Stimulated activated CD8-positive, alpha-beta memory T cell treated with anti-CD3 and anti-CD28 coated beads, Interleukin-15, amount 100 ng/mL, for 4 hours (primary cell): ENCODE measurements at places on chromosomes 6 and 20.

GRCh38 chr6:24078200-24078599 lies 47.8 kb upstream of the NRSN1 start:
- DNase-seq: no peak

DNA sequence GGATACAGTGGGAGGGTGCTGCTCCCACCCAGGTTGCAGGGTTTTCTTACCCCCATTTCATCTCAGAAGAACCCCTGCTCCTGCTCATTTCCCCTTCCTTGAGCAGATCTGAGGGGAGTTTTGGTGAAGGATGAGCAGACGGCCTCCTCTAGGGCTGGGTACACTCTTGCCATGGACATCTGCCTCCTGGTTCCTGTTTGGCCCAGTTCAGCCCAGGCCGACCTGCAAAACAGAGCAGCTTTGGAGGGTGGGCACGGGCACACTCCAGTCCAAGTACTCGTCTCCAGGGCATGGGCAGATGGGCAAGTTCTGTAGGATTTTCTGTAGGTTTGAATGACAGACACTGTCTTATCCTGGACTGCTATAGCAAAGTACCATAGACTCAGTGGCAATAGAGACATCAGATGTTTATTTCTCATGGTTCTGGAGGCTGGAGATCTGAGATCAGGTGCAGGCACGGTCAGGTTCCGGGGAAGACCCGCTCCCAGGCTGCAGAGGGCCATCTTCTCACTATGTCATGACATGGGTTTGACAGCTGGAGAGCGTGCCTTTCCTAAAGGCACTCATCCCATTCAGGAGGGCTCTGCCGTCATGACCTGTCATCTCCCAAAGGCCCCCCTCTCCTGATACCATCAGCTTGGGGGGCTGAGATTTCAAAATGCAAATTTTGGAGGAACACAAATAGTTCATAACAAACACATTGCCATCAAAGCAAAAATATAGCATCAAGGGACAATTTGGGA lies 6.2 kb downstream of the NPBWR2 start:
- DNase-seq: no peak

DNA sequence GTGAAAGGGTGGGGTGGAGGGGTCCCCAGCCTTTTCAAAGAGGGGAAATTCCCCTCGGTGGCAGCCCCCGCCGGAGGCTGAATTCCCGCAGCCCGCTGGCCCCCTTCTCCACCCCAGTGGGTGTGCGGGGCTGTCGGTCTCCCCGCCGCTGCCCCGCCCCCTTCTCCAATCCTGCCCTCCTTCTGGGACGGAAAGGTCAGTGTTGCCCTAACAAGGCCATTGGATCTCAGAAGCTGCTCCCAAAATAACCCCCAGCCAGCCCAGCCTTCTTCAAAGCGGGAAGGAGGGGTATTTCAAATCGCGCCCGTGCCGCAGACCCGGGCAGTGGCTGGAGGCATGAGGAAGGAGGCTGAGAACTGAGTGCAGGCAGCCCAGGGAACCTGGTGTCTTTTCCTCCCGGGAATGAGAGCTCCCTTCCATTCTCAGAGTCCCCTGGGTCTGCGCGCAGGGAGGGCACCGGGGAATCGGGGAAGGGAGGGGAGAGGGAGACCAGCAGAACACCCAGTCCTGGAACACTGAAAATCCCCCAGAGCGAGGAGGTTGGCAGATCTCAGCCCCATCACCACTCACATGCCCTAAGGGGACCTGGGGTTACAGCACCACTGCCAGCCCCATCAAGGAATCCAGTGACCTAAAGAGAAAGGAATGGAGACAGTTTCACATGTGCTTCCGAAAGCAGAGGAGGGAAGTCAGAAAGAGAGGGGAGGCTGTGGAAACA lies at the start of gene JPH2:
Gene JPH2, minus strand, starts transcription at position 135 of the 718 bp plus-strand sequence. CDS start 483 bp downstream, outside the sequence.
- DNase-seq: no peak

DNA sequence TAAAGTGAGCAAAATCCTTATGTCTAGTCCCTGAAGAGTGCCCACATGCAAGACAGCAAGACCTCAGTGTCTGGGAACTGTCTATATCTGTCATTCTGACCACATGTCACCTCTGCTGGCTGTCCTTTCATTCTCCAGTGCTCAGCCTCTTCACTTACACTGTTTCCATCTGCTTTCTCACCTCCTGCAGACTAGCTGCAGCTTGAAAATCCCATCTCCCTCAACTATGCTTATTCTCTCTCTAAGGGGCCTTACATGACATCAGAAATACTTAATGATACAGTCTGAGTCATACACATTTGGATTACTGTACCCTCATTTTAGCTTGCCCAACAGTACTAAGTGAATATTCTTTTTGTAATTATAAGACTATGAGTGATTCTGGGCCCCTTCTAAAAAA lies 587.8 kb downstream of the EPM2A start:
- no peak for DNase-seq

- DNase-seq: no peak
Observed at GRCh38 chr6:154202339-154202738, 154.3 kb downstream of the IPCEF1 start.

DNA sequence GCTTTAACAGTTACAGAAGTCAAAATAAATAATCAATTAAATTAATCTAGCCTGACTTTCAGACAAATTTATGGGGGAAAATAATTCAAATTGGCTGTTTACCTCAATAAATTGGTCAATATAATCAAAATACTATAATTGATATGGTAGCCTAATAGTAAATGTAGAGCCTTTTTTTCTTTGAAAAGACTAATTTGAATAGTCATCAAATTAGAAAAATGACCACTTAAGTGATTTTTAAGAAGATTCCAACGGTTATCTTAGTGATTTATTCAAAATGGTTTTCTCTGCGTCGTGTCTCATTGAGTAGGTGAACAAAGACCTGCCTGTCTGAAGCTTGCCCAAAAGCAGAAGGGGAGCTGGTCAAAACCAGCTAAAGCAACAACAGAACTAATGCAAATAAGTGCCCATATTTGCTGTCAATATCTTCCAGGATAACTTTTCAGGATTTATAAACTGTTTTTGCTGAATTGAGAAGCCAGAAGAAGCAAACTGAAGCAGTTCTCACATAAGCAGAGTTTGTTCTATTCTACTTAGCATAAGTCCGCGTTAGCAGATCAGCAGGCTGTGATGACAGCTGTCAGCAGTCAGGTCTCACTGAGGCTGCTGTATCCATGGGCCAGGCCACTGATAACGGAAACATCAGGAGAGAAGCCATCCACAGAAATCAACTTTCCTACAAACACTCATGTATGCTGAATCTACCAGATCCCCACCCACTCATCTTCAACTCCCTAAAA lies 7.0 kb downstream of the RCAN2 start:
- no peak for DNase-seq

DNA sequence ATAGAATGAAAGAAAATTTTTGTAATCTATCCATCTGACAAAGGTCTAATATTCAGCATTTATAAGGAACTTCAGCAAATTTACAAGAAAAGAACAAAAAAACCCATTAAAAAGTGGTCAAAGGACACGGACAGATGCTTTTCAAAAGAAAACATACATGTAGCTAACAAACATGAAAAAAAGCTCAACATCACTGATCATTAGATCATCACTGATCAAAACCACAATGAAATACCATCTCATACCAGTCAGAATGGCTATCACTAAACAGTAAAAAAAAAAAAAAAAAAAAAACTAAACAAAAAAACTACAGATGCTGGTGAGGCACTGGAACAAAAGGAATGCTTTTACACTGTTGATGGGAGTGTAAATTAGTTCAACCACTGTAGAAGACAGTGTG lies 837.1 kb downstream of the EPHA7 start:
- no peak for DNase-seq

DNA sequence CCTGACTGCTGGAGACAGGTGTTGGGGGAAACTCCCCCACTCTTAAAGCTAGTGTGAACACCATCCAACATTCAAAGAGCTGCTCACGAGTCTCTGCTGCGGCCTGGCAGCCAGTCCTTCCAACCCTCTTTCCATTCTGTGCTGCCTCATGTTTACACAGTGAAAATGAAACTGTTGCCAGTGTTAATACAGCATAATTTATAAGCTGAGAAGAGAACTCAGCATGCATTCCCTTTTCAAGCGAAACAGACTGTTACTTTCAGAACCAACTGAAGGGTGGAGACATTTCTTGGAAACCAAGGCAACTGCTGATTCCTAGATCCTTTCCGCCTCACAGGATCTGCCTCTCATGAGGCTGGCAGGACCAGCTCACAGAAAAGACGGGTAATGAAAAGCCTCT lies 533.8 kb upstream of the ID4 start:
- no peak for DNase-seq

DNA sequence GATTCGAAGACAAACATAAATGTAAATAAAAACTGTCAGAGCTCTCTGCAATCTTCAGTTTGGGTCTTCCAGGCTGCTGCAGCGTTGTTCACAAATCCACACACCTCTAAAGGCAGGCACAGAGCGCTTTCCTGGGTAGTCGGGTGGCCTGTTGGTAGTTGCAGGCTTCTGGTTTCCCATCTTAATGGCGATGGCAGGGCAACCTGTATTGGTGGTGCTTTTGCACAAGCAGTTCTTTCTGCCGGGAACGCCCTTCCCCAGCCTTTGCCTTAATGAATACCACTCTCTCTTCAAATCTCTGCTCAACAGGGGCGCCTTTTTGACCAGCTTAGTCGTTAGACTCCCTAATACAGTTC lies 723 bp upstream of the IFT52 start:
- DNase-seq: no peak

- no peak for DNase-seq
Observed at GRCh38 chr6:43634702-43635303, 837 bp upstream of the MAD2L1BP start.

- no peak for DNase-seq
Observed at GRCh38 chr20:60192326-60192725, 234.1 kb downstream of the CDH26 start.

- DNase-seq: no peak
Observed at GRCh38 chr6:150361876-150362275, 6.9 kb upstream of the IYD start.

- DNase-seq: no peak
Observed at GRCh38 chr6:105886814-105887544, 199.2 kb upstream of the PRDM1 start.

- no peak for DNase-seq
Observed at GRCh38 chr6:123215211-123215610, 219.2 kb downstream of the CLVS2 start.

- no peak for DNase-seq
Observed at GRCh38 chr6:53458105-53458866, 86.6 kb downstream of the GCLC start.

- no peak for DNase-seq
Observed at GRCh38 chr6:56693246-56693607, 50.5 kb upstream of the DST start.

- no peak for DNase-seq
Observed at GRCh38 chr6:144266091-144266649, 19.0 kb upstream of the UTRN start.

DNA sequence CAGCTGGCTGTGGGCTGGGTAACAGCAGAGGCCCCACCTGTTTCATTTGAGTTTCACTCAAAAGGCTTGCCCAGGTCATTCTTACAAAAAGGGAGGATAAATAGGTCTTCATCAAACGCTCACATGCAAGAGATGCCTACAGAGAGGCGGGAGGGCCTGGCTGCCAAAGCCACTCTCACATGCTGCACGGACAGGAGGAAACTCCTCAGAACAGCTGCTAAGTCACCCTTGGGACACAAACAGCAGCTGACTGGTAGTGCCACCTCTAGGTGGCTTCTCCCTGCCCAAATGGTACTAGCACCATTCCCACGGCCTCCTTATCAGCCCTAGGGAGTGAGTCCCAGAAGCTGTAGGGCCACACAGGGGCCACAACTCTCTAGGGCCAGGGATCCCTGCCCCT lies 23.8 kb downstream of the SLC22A23 start:
- DNase-seq: no peak

GRCh38 chr20:59808729-59809381 lies 124.6 kb downstream of the SYCP2 start:
- DNase-seq: no peak

- DNase-seq: no peak
Observed at GRCh38 chr6:150686566-150686965, 86.9 kb downstream of the PLEKHG1 start.

GRCh38 chr6:71332012-71332411 lies 43.4 kb downstream of the OGFRL1 start:
- DNase-seq: no peak

DNA sequence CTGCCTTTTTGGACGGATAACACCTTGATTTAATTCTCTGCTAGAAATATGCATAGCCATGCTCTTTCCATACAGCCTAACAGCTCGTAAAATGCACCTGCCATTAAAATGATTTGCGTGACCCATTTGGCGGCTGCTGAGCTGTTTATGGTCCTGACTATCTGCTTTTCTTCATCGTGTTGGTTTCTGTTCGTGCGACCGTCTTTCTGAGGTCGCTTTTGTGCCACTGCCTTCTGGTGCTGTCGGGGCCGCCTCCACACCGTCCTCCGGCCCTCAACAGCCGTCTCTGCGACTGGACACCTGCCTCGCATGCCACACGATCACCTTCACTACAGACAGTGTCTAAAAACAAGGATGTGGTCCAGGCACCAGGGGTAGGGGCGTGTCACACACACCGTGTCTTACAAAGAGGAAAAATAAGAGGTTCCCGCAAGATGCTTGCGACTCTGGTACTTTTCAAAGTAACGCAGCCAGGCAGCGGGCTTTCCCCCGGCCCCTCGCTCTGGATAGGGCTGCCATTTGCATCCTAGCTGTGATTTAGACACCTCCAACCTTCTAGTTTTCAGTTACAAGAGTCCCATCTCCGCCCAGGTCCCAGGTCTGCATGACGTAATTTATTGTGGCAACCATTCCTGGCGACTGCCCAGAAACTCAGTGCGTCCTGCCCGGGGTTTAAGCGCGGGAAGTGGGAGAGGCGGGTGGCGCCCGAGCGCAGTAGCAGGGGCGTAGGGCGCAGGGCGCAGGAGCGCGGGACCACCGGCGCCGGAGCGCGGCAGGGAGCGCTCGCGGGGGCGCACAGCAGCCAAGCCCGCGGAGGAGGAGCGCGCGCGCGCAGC lies at the start of gene STMND1:
Gene STMND1, plus strand, starts transcription at position 629 of the 836 bp plus-strand sequence. CDS start 208 bp downstream, outside the sequence.
- DNase-seq: no peak

DNA sequence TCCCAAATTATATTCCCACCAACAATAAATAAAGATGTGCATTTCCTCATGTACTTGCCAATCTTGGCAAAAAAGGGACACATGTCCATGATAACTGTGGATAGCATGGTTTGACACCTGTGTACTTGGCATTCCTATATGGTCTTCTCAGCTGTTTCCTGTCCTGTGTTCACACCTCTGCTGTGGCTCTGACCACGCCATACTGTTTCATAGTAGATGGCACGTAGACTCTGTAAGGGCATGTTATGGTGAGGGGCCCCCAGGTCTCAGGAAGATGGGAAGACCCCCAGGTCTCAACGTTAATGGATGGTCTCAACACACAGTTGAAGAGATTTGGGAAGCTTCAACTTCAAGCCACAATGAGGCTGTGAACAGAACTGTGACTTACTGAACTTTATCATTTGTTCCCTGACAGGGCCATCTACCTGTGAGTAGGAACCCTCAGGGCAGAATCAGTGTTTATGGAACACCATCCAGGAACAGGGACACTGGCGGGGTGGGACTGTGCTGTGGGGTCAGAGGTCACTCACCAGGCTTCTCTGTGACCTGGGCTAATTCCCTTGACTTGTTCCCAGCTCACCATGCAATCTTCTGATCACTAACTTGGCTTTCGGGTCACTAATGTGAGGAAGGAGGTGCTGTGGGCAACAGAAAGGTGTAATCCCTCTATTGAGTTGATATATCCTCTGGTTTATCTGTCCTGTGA lies 11.8 kb downstream of the ZBTB24 start:
- no peak for DNase-seq

GRCh38 chr6:135850882-135851281 lies 619 bp upstream of the PDE7B start:
- no peak for DNase-seq
